HS-27A (cell line): ENCODE measurements at places on chromosomes 16 and 17.
A peak's percentile ranks its signal among the peaks of the same experiment; 100 is the strongest.

DNA sequence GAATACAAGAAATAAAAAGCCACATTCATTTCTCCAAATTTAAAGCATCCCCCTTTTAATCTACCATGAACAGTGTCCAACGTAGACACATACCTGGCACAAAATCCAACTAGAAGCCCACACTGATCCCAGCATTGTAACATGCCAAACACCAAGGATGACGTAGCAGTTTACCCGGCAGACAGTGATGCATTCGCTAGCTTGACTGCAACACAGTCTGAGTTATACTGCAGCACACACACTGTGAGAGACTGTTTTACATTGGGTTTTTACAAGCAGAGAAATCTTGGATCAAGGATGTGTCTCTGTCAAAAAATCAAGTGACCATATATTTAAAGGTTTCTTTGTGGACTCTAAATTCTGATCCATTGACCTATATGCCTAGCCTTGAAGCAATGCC lies 74.5 kb upstream of the C17orf78 start:
- DNase-seq: no peak

- no peak for DNase-seq
Observed at GRCh38 chr16:8919934-8920462, 37.8 kb downstream of the LITAFD start.

- DNase-seq: no peak
Observed at GRCh38 chr17:42010898-42011516, 6.2 kb downstream of the DNAJC7 start.

DNA sequence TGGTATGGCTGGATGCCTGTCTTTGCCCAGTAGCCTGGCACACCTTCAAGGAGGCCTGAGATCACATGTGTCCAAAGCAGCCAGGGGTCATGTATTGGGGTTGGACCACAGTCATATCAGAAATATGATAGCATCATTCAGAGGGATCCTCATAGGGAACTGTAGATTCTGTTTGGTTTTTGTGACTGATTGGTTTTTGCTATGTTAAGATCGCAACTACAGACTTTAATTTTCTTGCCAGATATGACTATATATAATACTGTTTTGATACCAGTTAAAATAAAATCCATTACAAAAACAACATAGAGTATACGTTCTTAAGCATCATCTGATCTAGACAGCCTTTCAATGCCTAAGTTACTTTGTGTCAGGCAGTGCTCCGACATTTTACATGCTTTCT lies 11.8 kb upstream of the SMPD3 start:
- DNase-seq: no peak

- no peak for DNase-seq
Observed at GRCh38 chr17:48012654-48013053, 24.9 kb downstream of the COPZ2 start.

DNA sequence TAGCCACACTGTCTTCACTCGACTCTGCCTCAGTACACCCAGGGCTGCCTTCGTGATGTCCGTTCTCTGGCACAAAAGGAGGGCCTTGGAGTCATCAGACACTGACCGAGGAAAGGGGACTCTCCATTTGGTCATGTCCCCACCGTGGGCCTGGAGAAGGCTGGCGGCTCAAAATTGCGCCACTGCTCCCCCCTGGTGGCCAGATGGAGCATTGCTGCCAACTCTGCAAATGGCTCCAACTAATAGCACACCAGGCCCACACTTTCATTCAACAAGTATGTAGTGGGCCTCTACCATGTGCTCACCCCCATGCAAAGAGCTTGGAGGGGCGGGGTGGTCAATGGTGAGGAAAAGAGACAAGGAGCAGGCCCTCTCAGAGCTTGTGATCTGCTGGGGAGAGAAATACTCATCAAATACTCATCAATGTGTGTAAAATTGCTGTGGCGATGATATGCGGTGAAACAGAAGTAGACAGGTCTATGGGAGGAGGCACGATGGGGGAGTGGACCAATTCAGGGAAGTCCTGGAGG lies 5.2 kb upstream of the GRIN2C start:
- DNase-seq: no peak

GRCh38 chr16:11386791-11387546 lies 41.7 kb downstream of the RMI2 start:
- DNase-seq: no peak

DNA sequence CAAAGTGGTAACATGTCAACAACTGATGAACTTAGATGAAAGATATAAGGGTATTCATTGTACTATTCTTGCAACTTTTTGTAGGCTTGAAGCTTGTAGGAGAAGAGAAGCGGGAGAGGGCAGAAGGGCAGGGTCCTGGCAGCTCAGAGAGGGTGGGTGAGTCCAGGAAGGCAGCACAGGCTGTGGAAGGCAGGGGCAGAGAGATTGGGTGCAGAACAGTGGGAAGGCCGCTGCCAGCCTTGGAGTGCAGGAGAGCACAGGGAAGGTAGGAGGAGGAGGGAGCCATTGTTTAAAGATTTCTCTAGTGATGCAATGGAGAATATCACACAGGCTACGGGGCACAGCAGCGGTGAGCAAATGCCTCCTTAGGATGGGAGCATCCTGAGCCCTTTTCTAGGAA lies 104.3 kb downstream of the N4BP1 start:
- no peak for DNase-seq

- peak; percentile 49 for DNase-seq
Observed at GRCh38 chr17:54948380-54948779, 20.1 kb downstream of the COX11 start.

- no peak for DNase-seq
Observed at GRCh38 chr17:30922235-30923030, 688 bp downstream of the ADAP2 start.

DNA sequence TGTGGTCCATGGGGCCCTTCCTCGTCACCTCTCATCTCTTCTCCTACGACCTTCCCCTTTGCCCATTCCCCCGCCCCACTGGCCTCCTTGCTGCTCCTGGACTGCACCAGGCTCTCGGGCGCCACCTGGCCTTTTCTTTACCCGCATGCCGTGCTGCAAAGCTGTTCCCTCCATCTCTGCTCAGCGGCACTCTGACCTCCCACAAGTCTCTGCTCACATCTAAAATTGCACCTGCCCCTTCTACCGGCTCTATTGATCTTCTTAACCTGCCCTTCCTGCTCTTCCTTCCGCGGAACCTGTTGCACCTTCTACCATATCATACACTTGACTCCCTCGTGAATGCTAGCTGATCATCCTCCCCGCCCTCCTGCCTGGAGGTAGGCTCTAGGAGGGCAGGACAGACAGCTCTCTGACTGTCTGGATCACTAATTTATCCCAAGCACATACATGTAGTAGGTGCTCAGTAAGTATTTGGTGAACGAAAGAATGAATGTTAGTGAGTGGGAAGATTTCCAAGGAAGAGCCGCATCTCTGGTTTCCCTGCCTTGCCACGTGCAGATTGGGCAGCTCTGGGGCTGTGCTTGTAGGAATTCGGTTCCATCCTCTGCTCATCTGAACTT lies 17.3 kb downstream of the DNAH17 start:
- DNase-seq: no peak

DNA sequence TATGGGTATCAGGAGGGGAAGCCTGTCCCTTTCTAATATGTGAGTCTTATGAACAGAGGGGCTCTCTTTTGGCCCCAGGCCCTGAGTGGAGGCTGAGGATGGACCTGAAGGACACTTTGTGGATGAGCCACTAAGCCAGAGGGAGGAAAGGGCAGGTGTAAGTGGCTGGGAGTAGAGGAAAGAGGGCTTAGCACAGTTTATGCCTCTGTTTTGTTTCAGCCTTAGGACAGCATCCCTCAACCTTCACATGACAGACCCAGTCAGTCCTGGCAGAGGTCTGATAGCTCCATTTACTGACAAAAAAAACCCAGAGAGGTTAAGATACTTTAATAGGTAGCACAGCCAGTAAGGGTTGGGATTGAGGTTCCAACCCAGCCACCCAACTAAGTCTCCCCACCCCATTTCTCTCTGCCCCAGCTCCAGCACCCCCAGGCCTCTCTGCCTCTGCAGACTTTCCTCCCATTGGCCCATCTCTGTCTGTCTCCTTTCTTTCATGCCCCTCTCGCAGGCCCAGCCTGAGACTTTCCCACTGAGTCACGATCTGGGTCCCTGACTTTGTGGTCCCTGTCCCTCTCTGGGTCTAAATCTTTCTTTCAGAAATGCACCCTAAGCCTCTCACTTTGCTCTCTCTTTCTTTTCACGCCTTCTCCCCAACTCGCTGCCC lies 4.7 kb upstream of the TBX21 start:
- no peak for DNase-seq

DNA sequence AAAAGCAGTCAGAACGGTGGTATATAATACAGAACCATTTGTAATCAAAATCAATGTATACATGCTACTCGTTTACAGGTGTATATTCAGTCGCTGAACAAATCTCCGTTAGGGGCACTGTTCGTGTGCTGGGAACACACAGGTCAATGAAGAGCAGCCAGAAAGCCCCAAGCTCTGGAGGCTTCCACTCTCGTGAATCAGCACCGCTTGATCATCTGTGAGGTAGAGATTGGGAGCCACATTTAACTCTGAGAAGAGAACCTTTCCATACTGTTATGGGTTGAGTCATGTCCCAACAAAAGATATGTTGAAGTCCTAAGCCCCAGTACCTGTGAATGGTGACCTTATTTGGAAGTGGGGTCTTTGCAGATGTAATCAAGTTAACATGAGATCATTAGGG lies 5.4 kb upstream of the CYTH1 start:
- DNase-seq: no peak

DNA sequence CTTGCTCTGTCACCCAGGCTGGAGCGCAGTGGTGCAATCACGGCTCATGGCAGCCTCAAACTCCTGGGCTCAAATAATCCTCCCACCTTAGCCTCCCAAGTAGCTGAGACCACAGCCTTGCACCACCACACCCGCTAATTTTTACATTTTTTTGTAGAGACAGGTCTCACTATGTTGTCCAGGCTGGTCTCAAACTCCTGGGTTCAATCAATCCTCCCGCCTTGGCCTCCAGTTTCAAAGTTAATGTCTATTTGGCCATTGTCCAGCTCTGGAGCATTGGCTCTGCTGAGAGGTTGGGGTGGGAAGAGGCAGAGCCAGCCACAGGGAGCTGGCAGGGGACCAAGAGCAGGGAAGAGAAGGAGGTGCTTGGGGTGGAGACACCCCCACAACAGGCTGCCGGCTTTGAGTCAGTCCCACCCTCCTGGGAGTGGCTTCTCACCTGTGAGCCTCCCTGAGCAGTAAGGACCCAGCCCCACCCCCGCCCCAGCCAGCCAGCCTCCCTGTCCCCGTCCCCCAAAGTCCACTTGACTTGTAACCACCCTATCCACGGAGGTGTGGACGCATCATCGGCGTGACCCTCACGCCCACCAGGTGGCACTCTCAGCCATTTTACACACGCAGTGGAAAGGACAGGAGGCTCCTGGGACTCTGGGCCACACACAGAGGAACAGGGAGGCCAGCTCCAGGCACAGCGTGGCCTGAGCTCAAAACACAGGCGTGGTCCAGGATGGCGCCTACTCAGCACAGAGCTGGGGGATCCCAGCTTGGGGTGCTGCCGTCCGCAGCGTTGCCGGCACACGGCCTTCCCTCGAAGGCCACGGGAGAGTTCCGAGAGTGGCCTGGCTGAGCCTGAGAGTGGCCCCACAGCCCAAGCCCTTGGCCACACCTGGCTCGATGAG lies 22.8 kb upstream of the PVALEF start:
- DNase-seq: no peak

DNA sequence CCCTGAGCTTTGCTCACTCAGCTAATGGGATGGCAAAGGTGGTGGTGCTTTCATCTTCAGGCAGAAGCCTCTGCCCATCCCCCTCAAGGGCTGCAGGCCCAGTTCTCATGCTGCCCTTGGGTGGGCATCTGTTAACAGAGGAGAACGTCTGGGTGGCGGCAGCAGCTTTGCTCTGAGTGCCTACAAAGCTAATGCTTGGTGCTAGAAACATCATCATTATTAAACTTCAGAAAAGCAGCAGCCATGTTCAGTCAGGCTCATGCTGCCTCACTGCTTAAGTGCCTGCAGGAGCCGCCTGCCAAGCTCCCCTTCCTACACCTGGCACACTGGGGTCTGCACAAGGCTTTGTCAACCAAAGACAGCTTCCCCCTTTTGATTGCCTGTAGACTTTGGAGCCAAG lies 5.7 kb upstream of the MAPK8IP3 start:
- DNase-seq: no peak

DNA sequence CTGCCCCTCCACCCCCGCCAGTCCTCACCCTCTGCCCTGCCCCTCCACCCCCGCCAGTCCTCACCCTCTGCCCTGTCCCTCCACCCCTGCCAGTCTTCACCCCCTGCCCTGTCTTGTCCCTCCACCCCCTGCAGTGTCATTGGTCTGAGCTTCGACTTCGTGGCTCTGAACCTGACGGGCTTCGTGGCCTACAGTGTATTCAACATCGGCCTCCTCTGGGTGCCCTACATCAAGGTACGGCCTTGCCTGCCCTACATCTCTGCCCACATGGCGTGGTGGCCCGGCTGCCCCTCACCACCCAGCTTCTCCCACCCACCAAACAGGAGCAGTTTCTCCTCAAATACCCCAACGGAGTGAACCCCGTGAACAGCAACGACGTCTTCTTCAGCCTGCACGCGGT lies 12.0 kb downstream of the TAX1BP3 start:
- no peak for DNase-seq

DNA sequence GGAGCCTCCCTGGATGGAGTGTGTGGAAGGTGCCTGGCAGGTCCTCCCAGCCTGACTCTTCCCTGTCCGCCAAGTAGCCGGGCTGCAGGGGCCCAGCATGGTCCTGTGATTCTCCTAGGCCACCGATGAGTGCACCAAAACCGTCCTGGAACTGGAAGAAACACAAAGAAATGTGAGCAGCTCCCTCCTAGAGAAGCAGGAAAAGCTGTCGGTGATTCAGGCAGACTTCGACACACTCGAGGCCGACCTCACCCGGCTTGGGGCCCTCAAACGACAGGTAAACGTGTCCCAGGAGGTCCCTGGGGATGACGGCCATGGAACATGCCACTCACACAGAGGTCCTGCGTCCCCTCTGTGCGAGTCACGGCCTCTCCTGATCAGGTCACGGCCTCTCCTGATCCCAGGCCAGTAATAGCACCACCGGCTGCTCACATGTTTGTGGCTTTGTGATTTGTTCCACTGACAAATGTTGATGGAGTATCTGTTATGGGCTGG lies 4.2 kb upstream of the GAA start:
- DNase-seq: no peak

- DNase-seq: no peak
Observed at GRCh38 chr16:24515186-24515585, 24.2 kb upstream of the RBBP6 start.
